ENCODE measurements at places on chromosomes 16 and 17. TPM values are rescaled to one million over a fixed set of nuclear protein-coding genes. Genes with fewer than 3 reads are reported as not detected.

SPN gene
- not detected for total RNA-seq

CCL7 gene
- total RNA-seq: not detected

SPEM2 gene
- not detected for total RNA-seq

NPIPB8 gene
- total RNA-seq: not detected

UNC13D gene
- total RNA-seq: 7.6 TPM

PIK3R5 gene
- not detected for total RNA-seq

KLHL10 gene
- not detected for total RNA-seq

PMP22 gene
- 0.44 TPM for total RNA-seq

ATP5PD gene
- total RNA-seq: 362 TPM
